ENCODE measurements at places on chromosomes 3 and 15.

DNA sequence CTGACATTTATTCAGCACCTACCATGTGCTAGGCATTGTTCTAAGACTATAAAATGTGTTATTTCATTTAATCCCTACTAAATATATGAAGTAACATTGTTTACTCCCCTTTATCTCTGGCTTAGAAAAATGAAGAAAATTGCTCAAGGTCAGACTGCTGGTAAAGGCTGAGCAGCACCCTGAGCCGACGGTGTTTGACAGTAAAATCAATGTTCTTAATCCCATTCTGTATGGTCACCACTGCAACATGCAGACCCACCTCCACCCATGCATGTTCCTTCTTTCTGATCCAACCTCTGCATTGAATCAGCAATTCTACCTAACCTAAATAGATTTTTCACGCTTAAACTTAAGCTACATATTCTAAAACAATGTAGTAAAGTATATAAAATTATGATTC lies 216.5 kb downstream of the ZBBX start:
- DNase-seq: no peak

DNA sequence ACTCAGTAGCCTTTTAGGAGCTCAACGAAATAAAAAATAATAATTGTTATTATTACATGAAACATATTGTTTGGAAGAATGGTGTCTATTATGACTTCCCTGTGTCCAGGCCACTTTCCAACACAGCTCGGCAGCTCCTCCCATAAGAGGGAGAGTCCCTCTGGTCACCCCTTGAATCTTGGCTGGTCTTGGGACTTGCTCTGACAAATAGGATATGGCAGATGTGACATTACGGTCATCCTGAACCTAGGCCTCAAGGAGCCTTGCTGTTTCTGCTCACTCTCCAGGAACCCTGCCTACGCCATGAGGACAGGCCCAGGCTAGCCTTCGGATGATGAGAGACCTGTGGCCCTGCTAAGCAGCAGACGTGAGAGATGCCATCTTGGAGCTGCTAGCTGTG lies 71.8 kb downstream of the OXNAD1 start:
- DNase-seq: no peak

DNA sequence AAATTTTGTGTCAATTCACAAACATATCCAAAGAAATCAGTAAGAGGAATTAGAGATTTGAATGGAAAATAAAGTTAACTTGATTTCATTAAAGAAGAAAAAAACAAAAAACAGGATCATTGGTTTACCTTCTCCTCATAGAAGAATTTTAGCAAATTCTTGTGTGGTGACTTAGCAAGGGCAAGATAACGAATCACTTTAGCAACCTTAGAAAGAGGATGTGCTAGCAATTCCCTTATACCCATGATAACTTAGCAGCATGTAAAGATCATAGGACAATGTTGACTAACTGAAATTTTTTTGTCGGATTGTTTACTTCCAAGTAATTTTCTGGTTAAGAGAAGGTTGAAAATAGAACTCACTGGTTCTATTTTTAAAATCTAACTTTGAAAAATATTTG lies 609.3 kb downstream of the GBE1 start:
- DNase-seq: no peak

DNA sequence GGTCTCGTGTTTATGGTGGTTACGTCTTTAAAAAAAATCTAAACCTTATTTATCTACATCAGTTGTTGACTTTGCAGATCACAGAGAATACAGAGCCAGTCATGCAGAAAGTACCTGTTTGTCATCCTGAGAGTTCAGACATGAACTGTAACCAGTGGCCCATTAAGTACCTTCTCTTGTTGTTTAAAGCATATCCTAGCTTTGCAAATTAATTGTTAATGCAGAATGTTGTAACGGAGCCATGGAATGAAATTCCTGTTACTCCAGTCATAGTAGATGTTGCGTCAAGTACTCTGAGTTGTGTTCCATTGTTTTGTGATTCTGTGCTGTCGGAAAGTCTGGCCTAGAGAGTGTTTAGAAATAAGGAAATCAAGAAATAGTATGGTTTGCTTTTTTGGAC lies 205.2 kb downstream of the RBMS3 start:
- no peak for DNase-seq

DNA sequence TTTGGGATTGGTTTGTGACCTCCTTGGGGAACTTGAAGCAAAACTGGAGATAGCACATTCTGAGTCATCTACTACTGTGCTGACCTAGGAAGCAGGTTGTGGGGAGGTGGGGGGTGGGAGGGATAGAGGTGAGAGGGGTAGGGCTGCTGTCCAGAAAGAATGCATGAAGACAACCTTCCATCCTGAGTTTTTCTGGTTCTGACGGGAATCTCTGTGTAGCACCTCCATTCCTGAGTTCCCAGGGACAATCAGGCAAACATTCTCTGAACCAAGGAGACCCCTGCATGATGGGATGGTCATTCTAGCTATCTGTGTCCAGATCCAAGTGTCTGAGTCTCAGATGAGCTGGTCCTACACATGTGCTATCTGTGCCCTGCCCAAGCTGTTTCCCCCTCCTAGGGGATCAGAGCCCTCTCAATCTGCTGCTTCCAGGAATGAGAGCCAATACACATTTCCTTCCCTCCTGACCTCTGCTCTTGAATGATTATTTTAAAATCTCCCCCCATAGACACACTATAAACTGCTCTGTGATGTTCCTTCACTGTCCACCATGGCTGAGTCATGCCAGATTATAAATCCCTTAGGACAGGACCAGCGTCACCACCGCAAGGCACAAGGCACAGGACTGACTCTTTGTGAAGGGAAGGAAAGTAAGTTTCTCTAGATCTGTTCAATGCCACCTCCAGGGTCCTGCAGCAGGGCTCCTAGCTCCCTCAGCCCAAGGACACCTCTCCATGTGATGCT lies 2.2 kb upstream of the CD276 start:
- DNase-seq: no peak

DNA sequence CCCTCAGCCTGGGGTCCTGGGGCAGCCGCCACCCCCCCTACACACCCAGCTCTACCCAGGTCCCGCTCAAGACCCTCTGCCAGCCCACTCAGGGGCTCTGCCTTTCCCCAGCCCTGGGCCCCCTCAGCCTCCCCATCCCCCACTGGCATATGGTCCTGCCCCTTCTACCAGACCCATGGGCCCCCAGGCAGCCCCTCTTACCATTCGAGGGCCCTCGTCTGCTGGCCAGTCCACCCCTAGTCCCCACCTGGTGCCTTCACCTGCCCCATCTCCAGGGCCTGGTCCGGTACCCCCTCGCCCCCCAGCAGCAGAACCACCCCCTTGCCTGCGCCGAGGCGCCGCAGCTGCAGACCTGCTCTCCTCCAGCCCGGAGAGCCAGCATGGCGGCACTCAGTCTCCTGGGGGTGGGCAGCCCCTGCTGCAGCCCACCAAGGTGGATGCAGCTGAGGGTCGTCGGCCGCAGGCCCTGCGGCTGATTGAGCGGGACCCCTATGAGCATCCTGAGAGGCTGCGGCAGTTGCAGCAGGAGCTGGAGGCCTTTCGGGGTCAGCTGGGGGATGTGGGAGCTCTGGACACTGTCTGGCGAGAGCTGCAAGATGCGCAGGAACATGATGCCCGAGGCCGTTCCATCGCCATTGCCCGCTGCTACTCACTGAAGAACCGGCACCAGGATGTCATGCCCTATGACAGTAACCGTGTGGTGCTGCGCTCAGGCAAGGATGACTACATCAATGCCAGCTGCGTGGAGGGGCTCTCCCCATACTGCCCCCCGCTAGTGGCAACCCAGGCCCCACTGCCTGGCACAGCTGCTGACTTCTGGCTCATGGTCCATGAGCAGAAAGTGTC lies 30.2 kb downstream of the PTPN23 start:
- no peak for DNase-seq

DNA sequence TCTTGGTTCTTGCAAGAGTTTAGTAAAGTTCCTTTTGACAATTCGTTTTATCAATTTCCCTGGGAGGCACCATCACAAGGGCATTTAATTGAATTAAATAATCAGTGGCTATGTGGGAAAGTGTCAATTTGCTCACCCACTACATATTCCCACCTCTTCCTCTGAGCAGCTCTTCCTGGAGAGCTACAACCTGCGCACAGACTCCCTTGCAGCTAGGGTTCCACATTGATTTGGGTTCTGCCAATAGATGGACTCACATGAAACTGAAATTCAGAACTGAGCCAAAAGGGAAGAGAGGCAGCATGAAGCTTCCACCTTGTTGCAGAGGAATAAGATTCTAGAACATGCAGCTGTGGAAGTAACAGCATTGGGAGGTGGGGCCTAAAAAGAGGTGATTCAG lies 94.8 kb downstream of the TLE3 start:
- DNase-seq: no peak

DNA sequence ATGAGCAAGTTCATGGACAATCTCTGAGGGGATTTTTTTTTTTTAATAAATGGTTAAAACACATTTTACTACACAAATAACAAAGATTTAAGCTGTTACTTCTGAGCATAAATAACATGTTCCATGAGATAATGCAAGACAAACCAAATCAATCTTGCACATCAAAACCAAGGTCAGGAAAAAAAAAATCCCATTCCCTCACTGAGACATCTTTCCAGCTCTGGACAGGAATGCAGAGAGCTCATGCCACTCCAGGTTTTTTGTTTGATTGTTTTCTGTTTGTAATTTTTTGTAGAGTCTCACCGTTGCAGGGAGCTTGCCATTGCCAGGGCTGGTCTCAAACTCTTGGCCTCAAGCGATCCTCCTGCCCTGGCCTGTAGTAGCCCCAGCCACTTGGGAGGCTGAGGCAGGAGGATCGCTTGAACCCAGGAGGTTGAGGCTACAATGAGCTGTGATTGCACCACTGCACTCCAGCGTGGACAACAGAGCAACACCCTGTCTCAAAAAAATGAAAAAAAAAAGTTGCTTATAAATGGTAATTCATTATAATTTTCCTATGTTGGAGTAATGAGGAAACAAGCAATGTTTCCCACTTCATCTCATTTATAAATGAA lies 14.0 kb downstream of the OSBPL10 start:
- DNase-seq: no peak

DNA sequence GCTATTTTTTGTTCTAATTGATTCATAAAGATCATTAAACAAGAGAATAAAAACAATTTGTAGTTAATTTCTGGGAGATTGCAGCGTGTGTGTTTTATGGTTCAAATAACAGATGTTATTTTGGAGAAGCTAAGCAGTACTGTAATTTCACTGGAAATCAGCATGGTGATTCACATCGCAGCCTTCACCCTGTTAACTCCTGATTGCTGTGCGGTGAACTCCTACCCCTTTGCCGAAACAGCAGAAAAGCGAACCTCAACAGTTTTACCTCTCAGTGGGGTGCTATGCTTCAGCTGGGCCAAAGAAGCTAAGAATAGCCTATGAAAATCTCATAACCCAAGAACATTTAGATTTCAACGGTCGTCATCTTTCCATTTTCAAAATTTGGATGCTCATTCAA lies 441.5 kb upstream of the RARB start:
- no peak for DNase-seq

DNA sequence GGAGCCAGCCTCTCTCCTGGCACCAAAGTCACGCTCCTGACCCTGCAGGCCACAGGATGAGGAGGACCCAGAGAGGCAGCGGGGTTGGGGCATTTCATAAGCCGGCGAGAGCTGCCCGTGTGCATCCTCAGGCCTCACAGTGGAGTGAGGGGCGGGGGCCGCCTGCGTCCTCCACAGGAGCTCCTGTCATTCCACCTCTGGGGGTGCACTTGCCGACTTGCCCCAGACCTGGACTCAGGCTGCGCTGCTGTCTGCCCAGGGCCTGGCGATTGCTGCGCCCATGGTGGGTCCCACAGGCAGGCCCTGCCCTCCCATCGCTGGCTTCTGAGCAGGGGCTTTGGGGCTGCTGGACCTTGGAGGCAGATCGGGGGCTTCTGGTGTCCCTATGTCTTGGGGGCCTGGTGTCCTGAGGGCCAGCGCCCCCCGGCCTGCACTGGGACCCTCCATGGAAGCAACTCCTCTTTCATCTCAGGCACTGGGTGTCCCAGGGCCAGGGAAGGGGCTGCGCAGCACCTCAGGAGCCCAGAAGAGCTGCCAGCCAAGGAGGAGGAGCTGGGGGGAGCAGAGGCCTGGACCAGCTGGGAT lies 184.0 kb downstream of the GOLGA6L6 start:
- no peak for DNase-seq

Data from iPS DF 6.9 (cell line).